ENCODE measurements at places on chromosomes 2 and 18.

- DNase-seq: no peak
Observed at GRCh38 chr2:236452238-236452637, 117.4 kb upstream of the ACKR3 start.

- DNase-seq: no peak
Observed at GRCh38 chr2:88331239-88331638, 121.3 kb downstream of the FOXI3 start.

GRCh38 chr2:229408356-229408755 lies 137.3 kb upstream of the PID1 start:
- no peak for DNase-seq

- DNase-seq: no peak
Observed at GRCh38 chr18:71630696-71631095, 913.4 kb downstream of the CBLN2 start.

DNA sequence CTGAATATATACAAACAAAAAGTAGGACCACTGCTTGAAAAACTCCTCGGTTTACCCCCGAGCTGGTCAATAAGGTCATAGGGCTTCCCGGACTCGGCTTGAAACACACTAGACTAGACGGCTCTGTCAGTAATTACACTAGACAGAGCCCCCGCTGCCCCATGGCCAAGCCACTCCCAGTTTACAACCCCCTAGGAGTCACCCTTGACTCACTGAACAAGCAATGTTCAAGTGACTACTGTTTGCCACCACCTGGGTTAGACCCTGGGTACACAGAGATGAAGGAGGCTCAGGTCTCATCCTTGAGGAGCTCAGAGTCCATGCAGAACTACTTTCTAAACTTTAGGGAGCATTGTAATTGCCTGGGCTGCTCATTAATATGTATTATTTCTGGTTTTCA lies 13.7 kb upstream of the PRELID3A start:
- no peak for DNase-seq

GRCh38 chr2:142892715-142893114 lies 15.3 kb downstream of the KYNU start:
- DNase-seq: no peak

- no peak for DNase-seq
Observed at GRCh38 chr2:106314444-106314843, 120.3 kb upstream of the UXS1 start.

GRCh38 chr18:37264956-37265355 lies 300.6 kb downstream of the CELF4 start:
- DNase-seq: no peak

DNA sequence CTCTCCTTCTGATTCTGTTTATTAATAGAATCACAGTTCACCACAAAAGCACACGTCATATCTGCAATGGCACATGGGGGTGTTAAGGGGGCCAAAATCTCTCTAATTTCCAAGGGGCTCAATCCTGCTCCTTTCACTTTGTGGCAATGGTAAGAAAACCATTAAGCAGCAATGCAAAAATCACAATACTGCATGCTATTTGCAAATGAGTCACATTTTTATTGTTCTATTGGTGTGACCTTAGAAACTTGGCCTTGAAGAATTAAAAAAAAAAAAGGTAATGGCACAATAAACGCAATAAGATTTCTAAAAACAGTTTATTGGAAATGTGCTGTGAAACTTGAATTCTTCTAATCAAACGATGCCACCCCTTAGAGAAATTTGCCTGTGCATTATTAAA lies 251.5 kb downstream of the ZNF521 start:
- DNase-seq: no peak

DNA sequence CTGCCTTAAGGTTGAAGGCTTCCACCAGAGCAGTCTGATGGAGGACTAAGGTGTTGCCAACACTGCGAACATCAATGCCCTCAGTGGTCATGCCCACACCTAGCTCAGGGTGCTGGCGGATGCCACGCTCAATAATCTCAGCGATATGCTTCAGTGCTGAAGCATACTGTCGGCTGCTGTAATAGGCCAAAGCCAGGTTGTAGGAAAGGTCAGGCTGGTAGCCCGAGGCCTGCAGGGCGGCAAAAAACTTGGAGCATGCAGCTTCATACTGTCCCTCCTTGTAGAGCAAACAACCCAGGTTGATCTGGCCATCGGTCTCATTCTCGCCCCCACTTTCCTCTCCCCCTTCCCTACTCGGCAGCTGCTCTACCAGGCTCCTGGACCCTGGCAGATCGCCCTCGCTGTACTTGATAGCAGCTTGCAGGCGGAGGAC lies 159.4 kb downstream of the AGPS start:
- DNase-seq: no peak

GRCh38 chr2:228600265-228600664 lies 418.8 kb upstream of the SPHKAP start:
- DNase-seq: no peak

DNA sequence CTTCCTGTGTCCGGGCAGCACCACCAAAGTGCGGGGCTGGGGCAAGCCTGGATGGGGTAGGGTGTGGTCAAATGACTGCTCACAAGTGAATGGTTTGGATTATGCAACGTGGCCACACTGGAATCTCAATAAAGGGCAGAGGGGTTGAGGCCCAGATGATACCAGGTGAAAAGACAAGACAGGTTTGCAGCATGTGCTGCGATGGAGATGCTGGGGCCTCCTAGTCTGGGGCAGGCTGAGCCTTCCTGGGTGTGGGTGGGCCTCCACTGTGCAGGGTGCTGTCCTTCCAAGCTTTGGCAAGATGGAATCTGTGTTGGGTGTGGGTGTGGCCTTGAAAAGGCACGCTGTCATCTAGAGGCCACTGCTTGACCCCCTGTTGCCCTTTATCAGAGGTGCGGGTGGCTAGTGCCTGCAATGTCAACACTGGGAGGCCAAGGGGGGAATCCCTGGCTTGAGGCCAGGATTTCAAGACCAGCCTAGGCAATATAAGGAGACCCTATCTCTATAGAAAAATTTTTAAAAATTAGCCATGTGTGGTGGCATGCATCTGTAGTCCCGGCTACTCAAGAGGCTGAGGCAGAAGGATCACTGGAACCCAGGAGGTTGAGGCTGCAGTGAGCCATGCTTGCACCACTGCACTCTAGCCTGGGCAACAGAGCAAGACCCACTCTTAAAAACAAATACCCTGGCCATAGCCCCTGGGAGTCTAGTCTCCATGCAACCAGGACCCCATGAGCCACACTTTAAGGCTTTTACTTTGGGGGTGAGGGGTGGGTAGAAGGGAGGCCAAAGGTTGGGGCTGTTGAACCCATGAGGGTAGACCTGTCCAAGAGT lies 13.8 kb downstream of the RRM2 start:
- no peak for DNase-seq

DNA sequence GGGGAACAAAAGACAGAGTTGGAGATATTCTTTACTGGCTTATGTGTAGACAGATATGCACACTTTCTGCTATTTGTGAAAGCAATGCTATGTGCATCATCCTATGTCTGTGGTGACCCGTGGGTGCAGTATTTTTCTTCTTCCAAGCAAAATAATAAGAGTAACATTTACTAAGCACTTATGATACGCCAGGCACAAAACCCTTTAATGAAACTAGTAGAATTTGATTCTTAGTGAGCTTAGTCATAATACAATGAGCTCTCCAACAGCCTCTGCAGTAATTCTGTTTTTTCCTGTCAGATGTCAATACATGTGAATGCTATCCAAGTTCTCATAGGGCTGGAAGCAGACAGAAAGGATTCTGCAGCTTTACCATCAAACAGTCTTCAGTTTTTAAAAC lies 130.6 kb downstream of the RAD51AP2 start:
- no peak for DNase-seq

- DNase-seq: no peak
Observed at GRCh38 chr2:119715409-119716283, 36.6 kb downstream of the TMEM177 start.

DNA sequence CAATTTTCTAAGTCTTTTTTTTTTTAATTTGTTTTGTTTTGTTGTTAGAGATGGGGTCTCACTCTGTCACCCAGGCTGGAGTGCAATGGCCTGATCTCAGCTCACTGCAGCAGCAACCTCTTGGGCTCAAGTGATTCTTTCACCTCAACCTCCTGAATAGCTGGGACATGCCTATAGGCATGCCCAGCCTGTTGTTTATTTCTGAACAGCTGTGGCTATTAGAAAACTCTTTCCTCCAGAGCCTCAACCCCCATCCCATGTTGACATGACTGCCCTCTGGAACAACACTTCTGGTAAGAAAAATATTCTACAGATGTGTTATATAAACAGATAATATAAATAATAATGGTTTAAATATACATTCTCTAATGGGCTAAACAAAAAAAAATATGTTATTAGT lies 44.4 kb upstream of the TWSG1 start:
- DNase-seq: no peak

DNA sequence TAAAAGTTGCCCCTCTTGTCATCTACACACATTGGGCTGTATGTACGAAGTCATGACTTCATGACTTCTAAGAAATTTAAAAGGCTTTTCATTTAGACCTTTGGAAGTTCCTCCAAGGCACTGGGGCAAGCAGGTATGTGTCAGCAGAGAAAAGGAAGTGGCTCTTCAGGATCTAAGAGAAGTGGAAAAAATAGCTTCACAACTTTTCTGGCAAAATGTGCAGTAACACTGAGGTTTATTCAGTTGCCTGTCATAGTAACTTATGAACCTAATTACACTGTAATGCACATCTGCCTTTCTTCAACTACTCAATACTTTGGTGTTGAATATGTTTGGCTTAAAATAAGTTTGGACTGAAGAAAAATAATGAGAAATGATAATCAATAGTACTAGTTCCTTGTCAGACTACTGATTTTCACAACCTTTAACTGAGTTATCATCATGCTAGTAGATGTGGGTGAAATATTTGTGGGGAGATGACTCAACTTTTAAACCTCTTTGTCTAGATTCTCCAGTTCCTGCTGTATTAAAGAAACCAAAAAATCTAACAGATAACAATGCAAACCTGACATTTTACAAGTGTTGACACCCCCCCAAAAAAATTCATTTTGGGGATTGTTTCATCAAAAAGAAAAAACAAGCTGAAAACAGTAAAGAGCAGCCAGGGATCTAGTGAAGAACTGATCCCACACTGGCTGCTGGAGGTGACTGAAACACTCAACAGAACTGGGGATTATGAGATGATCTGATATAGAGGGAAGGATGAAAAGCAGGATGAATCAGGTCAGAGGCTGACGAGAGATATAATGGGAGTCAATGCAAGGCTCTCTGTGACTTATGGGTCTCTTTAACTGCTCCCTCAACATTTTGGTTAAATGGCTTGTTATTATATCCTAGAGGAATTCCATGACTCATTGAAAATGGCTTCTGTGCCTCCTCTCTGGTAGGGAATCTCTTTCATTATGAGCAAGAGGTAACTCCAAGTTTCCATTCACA lies 84.6 kb downstream of the COLEC12 start:
- no peak for DNase-seq

DNA sequence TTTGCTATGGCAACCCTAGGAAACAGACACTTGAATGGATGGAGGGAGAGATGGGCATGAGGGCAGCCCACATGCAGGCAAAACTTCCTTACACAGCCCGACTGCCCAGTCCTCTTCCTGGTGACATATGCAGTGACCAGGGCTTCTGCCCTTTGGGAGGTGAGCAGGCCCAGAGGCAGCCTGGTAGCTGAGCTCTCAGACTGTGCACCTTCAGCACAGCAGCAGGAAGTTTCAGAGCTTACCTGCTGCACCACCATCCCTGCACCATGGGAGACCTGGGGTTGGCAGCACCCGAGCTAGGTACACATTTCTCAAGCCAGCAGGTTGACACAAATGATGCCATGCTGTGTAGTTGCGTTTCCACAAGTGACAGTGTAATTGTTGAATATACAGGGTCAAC lies 97.6 kb upstream of the LMAN1 start:
- no peak for DNase-seq

- DNase-seq: no peak
Observed at GRCh38 chr18:45255197-45255890, 359.9 kb upstream of the SLC14A2 start.

DNA sequence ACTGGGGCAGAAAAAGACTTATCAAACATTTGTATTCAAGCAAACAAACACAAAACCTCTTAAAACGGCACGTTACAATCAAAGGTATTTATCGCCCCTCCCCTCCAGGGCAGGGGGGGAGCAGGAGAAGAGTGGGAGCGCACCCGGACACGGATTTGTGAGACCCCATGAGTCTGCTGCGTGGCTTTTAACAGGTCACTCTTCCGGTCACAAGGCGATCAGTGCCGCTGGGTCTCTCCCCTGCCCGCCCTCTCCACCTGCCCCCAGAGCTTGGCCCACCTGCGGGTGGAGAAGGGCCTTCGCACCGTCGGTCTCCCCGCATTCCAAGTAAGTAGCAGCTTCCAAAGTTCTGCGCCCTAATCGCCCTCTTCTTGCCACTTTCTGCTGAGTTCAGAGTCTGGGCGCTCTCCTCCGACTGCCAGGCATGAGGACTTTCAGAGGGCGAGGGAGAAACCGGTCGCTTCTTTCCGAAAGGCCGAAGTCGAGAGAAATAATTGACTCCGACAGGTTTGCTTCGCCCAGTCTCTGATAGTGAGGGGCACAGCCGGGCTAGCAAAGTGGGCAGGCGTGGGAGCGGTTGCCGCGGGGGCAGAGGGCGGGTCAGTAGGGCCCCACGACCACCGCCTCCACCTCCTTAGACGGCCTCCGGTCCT lies 800 bp downstream of the RPRM start:
- no peak for DNase-seq

GRCh38 chr2:1816414-1816911 lies 72.1 kb upstream of the PXDN start:
- no peak for DNase-seq

GRCh38 chr18:76859474-76860339 lies 37.4 kb downstream of the ZNF236 start:
- DNase-seq: no peak

- no peak for DNase-seq
Observed at GRCh38 chr2:18961991-18962421, 372.6 kb upstream of the NT5C1B start.

- no peak for DNase-seq
Observed at GRCh38 chr2:78701546-78701945, 324.0 kb upstream of the REG3G start.

DNA sequence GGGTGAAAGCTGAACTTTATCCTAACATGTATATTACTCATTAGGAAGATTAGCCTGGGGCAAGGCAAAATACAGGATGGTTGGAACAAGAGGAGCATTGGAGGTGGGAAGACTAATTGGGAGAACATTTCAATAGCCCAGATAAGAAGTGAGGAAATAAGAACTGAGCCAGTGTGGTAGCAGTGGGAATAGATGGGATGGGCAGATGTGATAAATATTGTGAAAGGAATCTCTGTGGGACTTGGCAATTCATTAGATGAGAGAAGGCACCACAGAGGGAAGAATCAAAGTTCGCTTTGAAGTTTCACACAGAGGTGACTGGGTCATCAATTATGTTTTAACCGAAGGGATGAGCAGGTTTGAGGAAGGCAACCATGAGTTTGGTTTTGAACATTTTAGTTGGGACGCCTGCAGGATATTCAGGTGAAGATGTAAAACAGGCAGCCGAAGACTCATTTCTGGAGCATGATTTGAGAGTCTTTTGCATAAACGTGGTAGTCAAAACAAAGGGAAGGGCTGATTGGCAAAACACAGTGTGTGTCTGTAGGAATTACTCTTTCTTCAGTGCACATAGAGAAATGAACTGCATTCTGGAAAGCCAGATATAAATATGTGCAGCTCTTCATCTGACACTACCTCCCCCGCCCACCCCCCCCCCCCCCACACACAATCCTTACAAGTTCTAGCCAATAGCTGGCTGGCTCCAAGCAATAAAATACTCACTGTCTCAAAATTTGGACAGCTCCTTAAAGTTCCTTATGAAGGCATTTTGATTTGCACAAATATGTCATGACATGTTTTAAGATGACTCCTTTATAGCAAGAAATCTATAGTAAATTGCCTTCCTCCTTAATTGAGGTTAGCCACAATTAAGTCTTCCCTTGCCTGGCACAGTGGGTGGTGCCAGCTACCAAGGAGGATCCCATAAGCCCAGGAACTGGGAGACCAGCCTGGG lies 1.9 kb upstream of the SLC1A4 start:
- DNase-seq: no peak

- no peak for DNase-seq
Observed at GRCh38 chr2:193868132-193868531, 1673.4 kb upstream of the TMEFF2 start.

All from stimulated activated CD4-positive, alpha-beta T cell treated with anti-CD3 and anti-CD28 coated beads, Interleukin-1b, Interleukin-23, amount 100 ng/mL, for 24 hours (primary cell).